Activated T-cell treated with anti-CD3 and anti-CD28 coated beads, Interleukin-2, amount 50 U/mL, for 72 hours (primary cell): ENCODE measurements at places on chromosomes 7 and 10. TPM values are rescaled to one million over a fixed set of nuclear protein-coding genes. Genes with fewer than 3 reads are reported as not detected.

GRCh38 chr7:96933067-96933645 is 72.2 kb upstream of the DLX6 start:
- H3K36me3 ChIP-seq, result no peaks in the 10 kb centered on the region
- H3K4me3 ChIP-seq, result no peak overlapping the region
- DNase-seq, result no peak
- H3K4me1 ChIP-seq, result no peaks in the 10 kb centered on the region
- peaks cover 22% of the 10 kb centered on the region for H3K27me3 ChIP-seq

DNA sequence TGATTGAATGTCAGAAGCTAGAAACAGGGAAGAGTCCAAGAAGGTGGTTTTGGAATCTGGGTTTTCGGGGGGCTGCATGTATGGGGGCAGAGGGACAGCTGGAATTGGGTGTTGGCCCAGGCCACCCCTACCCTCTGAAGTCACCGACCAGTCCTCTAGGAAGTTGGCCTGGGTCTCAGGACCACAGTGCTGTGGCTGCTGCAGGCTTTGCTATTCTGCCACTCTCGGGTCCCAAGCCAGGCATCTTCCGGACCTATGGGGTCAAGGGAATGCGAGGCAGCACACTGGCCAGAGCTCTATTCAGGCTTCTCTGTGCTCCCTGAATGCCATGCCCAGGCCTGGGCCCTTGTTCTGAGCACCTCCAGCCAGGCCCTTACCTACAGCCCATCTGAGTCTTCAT is 13.2 kb downstream of the FGF8 start:
- no peaks in the 10 kb centered on the region for H3K36me3 ChIP-seq
- no peak overlapping the region for H3K27ac ChIP-seq
- no peaks in the 10 kb centered on the region for H3K4me1 ChIP-seq
- H3K4me3 ChIP-seq, result no peak overlapping the region
- DNase-seq, result no peak
- peaks cover 29% of the 10 kb centered on the region for H3K27me3 ChIP-seq

DNA sequence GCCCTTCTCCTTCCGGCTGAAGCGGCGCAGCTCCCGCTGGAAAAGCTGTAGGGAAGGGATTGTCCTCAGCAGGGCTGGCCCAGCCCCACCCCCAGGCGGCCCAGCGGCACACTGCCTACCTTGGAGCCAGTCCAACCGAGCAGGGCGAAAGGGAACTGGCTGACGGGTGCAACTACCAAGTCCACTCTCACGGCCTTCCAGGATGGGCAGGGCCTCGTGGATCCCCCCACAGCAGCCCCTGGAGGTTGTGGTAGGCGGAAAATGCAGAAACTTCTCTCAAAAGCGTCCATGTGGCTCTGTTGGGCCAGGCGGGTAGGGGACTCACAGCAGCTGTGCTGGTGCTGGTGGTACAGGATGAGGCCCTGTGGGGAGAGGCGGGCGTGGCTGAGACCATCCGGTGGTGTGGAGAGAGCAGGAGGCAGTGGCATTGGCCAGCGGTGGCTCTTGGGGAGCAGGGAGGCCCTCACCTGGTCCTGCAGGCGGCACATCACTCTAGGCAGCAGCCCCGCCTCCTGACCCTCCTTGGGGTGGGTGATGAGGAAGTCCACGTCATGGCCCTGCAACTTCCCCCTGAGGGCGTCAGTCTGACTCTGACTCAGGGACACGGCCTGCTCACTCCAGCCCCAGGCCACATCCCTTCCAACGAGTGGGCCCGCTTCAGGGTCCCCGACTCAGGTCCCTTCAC is 8.4 kb upstream of the PGAM2 start:
- peaks cover 5% of the 10 kb centered on the region for H3K36me3 ChIP-seq
- no peaks in the 10 kb centered on the region for H3K27me3 ChIP-seq
- peak; percentile 73 for DNase-seq
- peak overlapping the region; percentile 20 for H3K4me3 ChIP-seq
- peaks cover 31% of the 10 kb centered on the region for H3K4me1 ChIP-seq

DNA sequence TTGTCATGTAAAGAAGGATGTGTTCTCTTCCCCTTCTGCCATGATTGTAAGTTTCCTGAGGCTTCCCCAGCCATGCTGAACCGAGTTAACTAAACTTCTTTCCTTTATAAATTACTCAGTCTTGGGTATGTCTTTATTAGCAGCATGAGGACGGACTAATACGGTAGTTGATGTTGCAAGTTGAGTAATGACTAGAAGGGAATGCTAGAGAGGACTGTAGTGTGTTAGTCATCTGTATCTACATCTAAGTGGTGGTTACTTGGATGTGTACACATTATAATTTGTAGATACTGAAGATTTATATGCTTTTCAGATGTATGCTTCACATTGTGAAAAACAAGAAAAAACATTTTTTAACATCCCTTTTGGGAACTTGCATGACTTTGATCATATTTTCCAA is 244.6 kb downstream of the POLR1F start:
- no peaks in the 10 kb centered on the region for H3K27me3 ChIP-seq
- no peak for DNase-seq
- H3K36me3 ChIP-seq, result no peaks in the 10 kb centered on the region
- no peak overlapping the region for H3K27ac ChIP-seq
- no peaks in the 10 kb centered on the region for H3K4me1 ChIP-seq

DNA sequence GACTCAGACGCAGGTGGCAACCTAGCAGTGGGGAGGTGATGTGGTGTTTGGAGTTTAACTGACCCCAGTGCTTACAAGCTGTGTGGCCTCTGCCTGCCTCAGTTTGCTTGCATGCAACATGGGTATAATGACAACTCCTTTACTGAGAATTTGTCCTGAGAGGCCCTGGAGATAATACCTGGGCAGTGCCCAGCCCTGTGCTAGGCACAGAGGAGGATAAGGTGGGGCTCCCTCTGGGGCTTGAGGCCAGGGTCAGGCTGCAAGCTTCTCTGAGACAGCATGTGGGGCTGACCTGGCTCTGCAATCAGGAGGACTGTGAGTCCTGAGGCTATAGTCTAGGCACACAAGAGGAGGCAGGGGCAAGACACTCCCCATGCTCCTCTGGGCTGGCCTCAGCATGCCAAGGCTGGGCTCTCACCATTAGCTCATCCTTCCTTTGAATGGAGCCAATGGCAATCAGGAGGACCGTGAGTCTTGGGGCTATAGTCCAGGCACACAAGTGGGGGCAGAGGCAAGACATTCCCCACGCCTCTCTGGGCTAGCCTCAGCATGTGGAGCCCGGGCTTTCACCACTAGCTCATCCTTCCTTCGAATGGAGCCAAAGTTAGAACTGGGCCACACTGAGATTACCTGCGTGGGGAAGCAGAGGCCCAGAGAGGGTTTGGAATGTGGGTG is 147.9 kb downstream of the RPS24 start:
- no peaks in the 10 kb centered on the region for H3K4me1 ChIP-seq
- H3K36me3 ChIP-seq, result no peaks in the 10 kb centered on the region
- no peak for DNase-seq
- H3K27ac ChIP-seq, result no peak overlapping the region

DNA sequence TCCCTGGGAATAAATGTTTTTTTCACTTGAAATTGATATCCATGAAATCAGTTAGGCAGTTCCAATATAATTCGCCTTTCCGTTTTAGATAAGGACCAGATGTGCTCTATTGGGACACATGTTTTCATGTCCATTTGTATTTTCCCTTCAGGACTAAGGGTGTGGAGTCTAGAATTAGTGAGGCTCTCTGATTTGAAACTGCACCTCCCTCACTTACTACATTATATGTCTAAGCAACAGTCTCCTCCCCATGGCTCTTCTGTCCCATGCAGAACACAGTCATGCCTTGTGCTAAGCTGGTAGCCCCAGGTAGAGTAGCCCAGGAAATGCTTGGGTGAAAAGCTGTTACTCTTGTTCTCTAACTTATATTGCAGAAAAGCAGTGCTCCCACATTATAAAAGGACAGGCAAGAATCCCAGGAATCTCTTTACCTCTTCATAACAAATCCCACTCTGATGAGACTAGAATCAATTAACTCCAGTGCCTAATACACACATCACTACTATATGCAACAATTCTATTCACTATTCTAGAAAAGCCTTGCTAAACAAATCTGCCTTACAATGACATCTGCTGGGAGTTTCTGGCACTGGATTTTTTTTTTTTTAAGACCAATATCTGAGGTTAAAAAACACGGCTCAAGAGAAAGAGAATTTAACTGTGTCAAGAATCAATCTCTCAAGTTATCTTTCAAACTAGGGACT is 293.9 kb downstream of the SNX13 start:
- H3K4me3 ChIP-seq, result no peak overlapping the region
- no peak overlapping the region for H3K27ac ChIP-seq
- peaks cover 21% of the 10 kb centered on the region for H3K27me3 ChIP-seq
- no peaks in the 10 kb centered on the region for H3K36me3 ChIP-seq
- H3K4me1 ChIP-seq, result no peaks in the 10 kb centered on the region
- DNase-seq, result no peak

DNA sequence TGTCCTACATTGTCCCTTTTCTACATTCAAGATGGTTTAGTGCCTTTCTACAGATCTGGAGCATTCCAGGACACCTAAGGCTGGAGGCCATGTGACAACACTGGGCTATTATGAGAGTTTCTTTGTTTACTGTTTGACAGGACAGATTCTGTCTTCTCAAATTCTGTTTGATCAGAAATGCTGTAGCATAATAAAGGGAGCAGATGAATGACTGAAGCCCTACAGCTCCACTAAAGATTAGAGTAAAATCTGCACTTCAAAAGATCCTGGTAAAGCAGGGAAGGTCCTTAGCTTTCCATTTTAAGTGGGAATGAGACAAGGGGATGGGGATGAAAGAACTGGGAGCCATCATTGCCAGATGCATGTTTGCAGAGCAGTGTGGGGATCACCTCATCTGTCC is 38.4 kb downstream of the TMEM229A start:
- H3K4me3 ChIP-seq, result no peak overlapping the region
- H3K27ac ChIP-seq, result no peak overlapping the region
- no peak for DNase-seq
- peaks cover 6% of the 10 kb centered on the region for H3K27me3 ChIP-seq
- peaks cover 3% of the 10 kb centered on the region for H3K36me3 ChIP-seq

DNA sequence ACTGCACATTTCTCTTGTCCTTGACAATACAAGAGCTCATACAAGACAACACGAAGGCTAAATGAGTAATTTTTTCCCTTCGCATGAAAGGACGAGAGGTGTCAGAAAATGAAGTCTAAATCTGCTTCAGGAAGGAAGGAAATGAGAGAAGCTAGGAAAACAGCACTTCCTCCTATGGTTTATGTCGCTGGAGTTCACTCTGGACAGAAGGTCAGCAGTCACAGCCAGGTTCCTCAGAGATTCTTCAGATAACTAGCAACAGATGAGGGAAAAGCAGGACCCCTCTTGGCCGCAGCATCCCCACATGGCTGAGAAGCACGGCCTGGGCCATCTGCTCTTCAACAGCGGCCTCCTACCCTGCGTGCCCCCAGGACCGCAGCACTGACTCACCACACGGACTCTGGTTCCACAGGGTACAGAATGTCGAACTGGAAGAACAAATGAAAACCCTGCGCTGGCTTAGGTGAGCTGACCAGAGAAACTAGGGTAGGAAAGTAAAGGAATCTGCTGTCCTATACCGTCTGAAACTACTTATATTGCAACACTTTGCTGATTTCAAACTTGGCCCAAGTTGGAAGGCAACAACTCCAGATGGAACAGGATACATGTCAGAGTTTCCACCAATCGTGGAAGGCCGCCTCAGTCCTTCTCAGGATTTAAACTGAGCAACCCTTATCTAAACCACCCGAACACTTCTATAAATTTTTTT is 26.3 kb downstream of the DNMBP start:
- no peaks in the 10 kb centered on the region for H3K4me1 ChIP-seq
- no peak overlapping the region for H3K4me3 ChIP-seq
- no peaks in the 10 kb centered on the region for H3K36me3 ChIP-seq
- DNase-seq, result no peak
- no peaks in the 10 kb centered on the region for H3K27me3 ChIP-seq

DNA sequence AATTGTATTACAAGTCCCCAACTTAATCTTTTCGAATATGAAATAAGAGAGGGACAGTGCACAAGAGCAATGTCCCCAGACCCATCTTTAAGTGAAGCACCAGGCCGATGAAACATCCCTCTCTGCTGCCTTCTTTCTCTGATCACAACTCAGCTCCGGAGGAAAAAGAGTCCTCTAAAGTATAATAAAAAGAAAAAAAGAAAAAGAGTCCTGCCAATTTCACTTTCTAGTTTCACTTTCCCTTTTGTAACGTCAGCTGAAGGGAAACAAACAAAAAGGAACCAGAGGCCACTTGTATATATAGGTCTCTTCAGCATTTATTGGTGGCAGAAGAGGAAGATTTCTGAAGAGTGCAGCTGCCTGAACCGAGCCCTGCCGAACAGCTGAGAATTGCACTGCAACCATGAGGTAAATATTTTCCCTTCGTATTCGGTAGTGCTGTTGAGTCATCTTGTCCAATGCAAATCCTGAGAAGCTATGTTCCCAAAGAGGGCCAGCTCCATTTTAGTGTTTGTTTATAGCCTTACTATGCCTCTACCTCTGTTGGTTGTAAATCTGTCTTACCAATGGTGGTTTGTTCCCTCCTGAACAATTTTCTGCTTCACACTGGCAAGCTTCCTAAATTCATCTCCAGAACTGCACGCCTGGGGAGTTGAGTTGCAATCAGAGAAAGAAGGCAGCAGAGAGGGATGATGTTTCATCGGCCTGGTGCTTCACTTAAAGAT is at the start of gene IFIT2:
Gene IFIT2, plus strand, starts transcription at position 326 of the 725 bp plus-strand sequence. Its CDS starts 78 bp downstream, at position 404.
- H3K27ac ChIP-seq, result peak within 1 kb of the TSS; percentile 94
- H3K4me1 ChIP-seq, result peaks cover 35% of the 10 kb centered on the region
- peaks cover 11% of the 10 kb centered on the region for H3K36me3 ChIP-seq
- no peaks in the 10 kb centered on the region for H3K27me3 ChIP-seq
- no peak for DNase-seq

TCF7L2 gene
- total RNA-seq, result 6.1 TPM

TRIM4 gene
- total RNA-seq, result 34.9 TPM

VAX1 gene
- total RNA-seq, result not detected
